Stimulated activated CD4-positive, alpha-beta T cell treated with anti-CD3 and anti-CD28 coated beads, Interleukin-12 subunit alpha, Interleukin-12 subunit beta, amount 100 ng/mL, for 24 hours (primary cell): ENCODE measurements at places on chromosomes 3 and 15.

GRCh38 chr3:43505351-43505750 lies 116.5 kb downstream of the ANO10 start:
- DNase-seq, result no peak

DNA sequence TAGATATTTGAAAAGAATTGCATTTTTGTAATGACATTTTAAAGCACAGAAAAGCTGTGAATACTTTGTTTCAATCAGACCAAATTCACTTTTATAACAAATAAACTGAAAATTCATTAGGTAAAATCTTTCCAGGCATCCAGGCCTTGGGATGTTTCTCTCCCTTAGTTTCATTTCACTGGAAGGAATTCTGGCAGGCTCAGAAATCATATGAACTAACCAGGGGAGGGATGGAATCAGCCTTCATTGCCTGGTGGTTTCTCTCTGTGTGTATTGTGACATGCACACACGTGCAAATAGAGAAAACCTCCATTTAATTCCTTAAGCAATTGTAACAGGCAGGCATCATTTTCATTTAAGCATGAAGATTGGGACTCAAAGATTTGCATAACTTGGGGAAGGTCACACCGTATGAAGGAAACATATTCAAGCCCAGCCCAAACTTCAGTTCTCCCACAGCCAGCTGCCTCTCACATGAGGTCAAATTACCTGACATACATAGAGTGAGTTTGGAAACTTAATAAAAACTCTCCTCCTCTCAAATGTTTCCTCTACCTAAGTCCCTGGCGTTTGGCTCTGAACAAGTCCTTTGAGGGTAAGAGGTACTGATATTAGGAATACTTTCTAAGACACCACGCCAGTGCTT lies 376.1 kb upstream of the MCTP2 start:
- DNase-seq, result no peak

DNA sequence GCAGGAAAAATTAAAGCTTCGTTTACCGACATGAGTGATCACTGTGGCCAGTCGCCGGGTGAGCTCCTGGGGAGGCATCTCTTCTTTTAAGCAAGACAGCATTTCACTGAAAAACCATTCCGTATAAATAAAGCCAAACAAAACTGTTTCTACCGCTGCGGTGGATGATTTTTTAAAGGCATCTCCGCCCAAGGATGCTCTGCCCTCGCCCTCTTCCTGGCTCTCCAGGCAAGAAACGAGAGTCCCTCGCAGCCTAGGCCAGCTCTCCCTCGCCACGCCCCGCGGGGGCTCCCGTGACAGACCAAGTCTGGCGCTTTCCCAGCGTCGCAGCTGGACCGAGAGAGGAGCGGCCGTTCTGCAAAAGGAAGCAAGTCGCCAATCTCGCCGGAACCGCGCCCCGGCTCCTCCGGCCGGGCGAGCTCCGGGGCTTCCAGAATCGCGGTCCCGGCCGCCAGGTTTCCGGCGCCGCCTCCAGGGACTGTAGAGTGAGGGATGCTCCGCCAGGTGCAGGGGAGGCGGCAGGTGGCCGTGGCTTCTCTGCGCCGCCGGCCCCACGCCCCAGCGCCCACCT lies 458 bp downstream of the MCF2L2 start:
- no peak for DNase-seq

- DNase-seq, result no peak
Observed at GRCh38 chr3:52248816-52249547, 3.4 kb downstream of the PPM1M start.

GRCh38 chr15:37359101-37359892 lies 258.9 kb upstream of the MEIS2 start:
- no peak for DNase-seq
